ENCODE measurements at places on chromosomes 4 and X. TPM values are rescaled to one million over a fixed set of nuclear protein-coding genes. Genes with fewer than 3 reads are reported as not detected.
A peak's percentile ranks its signal among the peaks of the same experiment; 100 is the strongest.

DNA sequence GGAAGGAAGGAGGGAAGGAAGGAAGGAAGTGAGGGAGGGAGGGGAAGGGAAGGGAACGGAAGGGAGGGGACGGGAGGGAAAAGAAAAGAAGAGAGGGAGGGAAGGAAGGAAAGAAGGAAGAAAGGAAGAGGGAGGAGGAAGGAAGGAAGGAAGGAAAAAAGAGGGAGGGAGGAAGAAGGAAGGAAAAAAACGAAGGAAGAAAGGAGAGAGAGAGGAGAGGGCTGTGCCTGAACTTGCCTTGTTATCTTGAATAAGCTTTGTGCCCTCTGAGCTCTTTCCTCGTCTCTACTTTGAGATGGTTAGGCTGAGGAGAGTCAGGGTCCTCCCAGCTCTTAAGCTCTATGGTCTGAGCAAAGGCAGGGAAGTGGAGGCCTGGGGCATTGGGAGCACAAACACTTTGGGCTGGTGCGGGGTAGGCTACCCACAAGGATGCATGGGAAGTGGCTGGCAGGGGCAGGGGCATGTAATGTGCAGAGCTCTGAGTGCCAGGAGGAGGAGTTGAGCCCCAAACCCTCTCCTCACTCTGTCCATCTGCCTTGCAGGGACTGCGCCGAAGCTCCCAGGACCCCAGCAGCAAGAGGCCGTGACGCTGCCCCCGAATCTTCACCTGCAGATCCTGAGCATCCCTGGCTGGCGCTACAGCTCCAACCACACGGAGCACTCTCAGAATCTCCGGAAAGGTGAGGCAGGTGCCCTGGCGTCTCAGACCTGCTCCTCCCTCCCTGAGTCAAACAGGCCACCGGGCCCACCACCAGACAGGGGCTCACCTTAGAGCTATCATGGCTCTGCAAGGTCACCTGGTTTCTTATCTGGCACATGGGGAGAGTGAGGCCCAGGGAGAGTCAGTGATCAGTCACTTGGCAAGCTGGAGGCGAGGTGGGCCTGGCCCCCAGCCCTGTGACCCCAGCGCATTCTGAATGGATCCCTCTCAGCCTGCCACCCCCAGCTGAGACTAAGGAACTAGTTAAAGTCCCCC is 26.5 kb upstream of the MRFAP1 start:
- no peak for DNase-seq

Gene RRH
- total RNA-seq = 0.34 TPM

Gene AMBN
- total RNA-seq = not detected

Gene PCDH10
- total RNA-seq = not detected

DNA sequence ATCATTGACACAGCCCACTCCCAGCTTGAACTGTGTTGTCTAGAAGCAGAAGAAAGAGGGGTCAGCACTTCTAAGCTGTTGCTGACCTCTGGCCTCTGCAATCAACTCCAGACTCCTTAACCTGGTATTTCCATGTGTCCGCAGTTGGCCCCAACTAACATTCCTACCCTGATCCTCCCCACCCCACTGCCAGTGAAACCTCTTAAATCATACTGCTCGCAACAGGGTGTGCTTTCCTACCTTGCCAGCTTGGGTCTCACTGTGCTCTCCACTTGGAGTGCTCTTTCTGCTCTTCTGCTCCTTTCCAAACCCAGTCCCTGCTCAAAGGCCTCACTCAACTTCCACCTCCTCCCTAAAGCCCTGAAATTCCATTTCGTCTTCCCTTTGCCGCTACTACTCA is 52.3 kb upstream of the RPS6KA3 start:
- DNase-seq = no peak

- no peak for DNase-seq
Observed at GRCh38 chr4:30456716-30457115, 263.5 kb upstream of the PCDH7 start.

- no peak for DNase-seq
Observed at GRCh38 chrX:68998716-68999115, 166.5 kb downstream of the PJA1 start.

GRCh38 chr4:1945912-1946311 is 62.9 kb downstream of the NELFA start:
- no peak for DNase-seq

GRCh38 chr4:163913571-163913970 is 419.1 kb downstream of the TMA16 start:
- DNase-seq = no peak

DNA sequence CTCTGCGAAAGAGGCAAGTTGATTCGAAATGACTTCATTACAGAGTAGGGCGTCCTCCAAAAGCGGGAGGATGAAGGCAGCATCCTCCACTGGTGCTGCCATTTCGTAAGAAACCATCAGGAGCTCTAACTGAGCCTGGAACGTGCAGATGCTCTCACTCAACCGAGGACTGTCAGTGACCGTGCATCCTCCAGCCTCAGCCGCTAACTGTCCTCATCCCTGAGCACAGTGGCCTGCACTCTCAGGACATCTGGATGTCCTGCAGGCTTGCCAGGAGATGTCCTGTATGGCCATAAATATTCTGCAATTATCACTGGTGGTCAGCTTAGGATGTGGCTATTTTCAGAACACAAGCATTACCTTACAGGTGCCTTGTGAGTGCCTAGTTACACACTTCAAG is 107.1 kb upstream of the ADRA2C start:
- DNase-seq = no peak

DNA sequence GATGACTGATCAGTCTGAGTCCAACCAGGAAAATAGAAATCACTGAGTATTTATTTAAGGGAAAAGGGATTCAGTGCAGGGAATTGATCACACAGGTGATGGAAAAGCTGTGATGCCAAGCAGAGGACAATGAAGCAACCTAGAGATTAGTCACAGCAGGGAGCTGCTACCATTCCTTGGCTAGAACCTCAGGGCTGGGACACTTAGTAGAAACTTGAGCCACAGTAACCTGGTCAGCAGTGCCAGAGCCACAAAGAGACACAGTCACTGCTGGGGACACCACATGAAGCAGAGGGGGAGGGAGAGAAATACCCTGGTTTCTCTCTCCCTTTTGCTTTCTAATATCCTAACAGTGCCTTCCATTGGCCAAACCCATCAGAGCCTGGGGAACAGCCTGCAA is 38.7 kb downstream of the RTL9 start:
- no peak for DNase-seq

- no peak for DNase-seq
Observed at GRCh38 chr4:83810428-83810827, 274.5 kb downstream of the GPAT3 start.

Gene TMPRSS11B
- total RNA-seq = not detected

Gene SOX3
- total RNA-seq = not detected

GRCh38 chr4:114879916-114880669 is 233.3 kb downstream of the NDST4 start:
- no peak for DNase-seq

DNA sequence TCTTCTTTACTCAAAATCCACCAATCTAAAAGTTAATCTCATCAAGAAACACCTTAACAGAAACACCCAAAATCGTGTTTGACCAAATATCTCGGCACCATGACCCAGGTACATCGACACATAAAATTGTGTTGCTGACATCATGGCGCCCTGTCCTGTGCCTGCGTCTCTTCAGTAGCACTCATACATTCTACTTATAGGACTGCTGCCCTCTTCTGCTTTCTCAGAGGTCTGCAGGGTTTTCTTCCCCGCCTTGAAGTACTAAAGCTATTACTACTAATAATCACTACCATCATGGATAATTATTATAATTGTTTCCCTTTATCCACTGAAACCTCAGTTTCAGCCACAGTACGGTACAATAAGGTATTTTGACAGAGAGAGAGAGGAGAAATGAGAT is 1403.1 kb upstream of the TENM3 start:
- DNase-seq = no peak

Gene SHROOM4
- total RNA-seq = 3.2 TPM

Gene HOPX
- not detected for total RNA-seq

DNA sequence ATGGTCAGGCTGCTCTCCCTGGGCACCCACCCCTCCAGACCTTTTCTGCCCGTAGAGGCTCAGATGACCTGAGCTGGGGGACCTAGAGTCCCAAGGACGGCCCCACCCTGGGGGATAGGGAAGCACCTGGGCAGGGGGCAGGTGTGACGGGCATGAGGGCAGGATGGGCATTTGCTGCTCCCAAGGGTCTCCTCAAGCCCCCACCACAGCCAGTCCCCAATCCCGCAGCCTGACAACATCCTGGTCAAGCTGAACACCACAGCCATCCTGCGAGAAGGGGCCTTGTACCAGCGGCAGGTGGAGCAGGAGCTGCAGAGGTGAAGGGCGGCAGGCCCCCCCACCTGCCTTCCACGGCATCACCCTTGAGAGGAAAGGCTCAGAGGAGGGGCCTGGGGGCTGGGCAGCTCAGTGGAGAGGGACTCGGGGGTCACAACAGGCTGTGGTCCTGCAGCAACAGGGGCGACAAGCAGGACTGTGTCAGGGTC is 17.8 kb upstream of the RNF4 start:
- DNase-seq = no peak

DNA sequence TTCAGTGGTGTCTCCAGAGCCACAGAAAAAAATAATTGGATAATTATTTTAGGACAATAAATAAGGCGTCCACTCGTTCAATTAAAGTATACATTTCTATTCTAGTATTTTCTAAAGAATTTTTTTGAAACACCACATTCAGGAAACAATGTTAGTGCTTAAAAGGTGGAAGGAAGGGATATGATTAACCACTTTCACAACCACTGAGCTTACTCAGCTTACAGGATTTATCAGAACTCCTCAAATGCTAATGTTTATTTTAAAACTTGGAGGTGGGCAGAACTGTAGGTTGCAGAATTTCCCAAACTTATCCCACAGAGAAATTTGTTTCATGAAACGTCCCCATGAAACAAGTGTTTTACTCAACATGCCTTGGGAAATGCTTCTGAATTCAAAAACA is 54.3 kb upstream of the MAGEB2 start:
- no peak for DNase-seq

- DNase-seq = no peak
Observed at GRCh38 chrX:124917011-124917410, 402.7 kb upstream of the TEX13C start.

Gene OGT
- total RNA-seq = 162 TPM

GRCh38 chr4:151256134-151256533 is 20.8 kb upstream of the PRSS48 start:
- DNase-seq = no peak

Gene ZFP92
- 0.22 TPM for total RNA-seq

GRCh38 chrX:44996277-44996676 is 123.3 kb downstream of the KDM6A start:
- no peak for DNase-seq

- peak; percentile 84 for DNase-seq
Observed at GRCh38 chr4:184263910-184264732, 46.4 kb upstream of the ENPP6 start.

DNA sequence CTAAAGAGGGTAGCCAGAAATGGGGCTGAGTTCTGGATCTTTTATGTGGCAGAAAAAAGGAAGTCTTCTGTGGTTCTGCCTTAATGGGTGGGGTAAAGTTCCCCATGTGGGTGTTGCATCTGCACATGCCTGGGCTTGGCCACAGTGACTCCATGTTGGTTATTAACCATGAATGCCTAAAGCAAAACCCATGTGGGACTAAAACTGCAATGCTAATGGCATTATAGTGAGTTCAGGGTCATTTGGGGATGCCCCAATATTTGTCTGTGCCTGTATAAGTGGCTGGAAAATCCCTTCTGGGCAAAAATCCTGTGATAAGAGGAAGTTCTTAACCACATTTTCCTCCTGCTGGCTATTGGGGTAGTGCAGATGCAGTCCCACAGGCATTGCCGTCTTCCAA is 857.4 kb downstream of the FAT4 start:
- DNase-seq = no peak

Gene ANKRD37
- 4.4 TPM for total RNA-seq

DNA sequence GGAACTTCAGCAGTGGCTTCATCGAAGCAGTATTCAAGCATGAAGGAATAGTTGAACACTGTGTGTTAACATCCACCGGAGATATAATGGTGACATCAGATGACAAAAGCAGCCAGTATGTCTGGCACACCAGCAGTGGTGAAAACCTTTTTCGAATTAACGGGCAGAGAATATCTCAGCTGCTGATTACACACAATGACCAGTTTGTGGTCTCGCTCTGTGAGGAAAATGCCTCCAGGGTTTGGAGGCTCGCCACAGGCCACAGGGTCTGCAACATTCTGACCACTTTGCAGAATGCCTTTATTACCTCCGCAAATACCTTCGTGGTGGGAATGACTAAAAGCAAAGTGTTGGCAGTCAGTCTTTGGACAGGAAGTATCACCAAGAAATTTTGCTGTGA is 201.5 kb downstream of the NWD2 start:
- DNase-seq = no peak

GRCh38 chrX:97057349-97057909 is 173.7 kb downstream of the RPA4 start:
- peak; percentile 19 for DNase-seq

DNA sequence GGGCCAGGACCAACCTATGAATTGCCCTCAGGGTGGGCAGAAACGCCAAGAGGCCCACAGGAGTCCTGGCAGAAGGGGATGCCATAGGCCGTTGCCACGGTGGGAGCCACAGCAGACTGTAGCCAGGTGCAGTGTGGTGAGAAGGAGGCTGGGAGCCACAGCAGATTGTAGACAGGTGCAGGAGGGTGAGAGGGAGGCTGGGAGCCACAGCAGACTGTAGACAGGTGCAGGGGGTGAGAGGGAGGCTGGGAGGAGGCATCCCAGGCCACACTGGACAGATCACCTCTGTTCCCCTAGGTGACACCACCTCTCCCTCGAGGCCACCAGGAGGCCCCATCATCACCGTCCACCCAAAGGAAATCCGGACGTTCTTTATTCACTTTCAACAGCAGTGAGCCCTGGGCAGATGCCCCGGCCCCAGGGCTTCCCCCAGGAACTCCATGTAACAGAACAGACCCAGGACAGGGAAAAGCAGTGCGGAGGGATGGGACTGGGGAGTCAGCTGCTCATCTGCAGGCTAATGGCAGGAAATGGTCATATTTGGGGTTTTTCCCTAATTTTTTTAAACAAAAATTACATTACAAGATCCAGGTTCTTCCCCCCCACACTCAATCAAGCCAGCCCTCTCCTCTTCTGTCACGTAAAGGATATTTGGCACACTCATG is 19.5 kb upstream of the MRFAP1 start:
- no peak for DNase-seq

Gene MAGEA11
- total RNA-seq = not detected

DNA sequence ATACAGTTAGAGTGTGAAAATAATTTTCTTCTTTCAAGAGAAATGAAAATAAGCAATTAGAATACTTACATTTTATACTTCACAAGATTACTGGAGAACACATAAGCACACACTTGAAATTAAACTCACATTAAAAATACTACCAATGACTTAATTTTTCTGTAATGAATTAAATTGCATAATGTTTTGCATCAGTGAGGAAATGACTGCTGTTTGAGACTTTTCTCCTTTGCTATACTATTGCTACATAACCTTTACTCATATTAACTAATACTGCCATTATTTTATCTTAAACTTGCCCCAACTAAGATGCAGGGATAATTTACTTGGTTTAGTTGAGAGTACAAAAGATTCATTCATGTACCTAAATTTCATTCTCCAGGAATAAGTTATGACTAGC is 590.9 kb downstream of the ARAP2 start:
- no peak for DNase-seq

Gene GBA3
- total RNA-seq = 0.54 TPM

DNA sequence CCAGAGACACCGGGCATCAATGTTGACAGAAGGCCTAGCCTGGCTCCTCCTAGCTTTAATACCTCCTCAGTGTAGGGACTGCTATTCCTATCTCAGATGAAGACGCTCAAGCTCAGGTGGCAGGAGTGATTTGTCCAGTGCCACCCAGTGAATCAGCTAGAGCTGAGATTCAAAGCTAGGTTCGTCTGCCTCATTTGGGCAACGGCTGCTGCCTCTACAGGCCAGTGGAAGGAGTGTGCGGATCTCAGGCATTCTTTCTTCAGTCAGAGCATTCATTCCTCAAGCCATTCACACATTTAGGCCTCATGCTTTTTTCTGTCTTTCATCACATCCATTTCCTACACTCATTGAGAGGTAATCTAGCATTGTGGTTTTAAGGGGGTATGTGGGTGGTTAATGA is 7.3 kb downstream of the TSR2 start:
- DNase-seq = no peak

Data from Calu3 (cell line).